Inflammatory macrophage treated with lipopolysaccharide for 1 hour (primary cell): ENCODE measurements at places on chromosomes 2 and 18.

DNA sequence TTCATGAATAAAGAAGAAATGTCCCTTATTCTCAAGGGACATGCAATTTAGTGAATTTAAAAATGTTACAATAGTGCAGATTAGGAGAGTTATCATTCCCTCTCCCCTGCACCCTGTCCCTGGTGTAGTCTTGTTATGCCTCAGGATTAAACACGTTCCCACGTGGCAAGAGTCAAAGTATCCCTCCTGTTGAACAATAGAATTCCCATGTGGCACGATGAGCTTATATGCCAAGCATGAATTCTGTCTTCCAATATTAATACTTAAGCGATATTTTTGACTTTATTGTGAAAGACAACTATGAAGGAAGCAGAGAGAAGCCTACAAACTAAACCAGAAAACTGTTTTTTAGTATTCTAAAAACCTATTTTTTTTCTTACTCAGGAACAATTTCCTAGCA, 36.7 kb upstream of the SPAG16 start:
- DNase-seq = no peak

DNA sequence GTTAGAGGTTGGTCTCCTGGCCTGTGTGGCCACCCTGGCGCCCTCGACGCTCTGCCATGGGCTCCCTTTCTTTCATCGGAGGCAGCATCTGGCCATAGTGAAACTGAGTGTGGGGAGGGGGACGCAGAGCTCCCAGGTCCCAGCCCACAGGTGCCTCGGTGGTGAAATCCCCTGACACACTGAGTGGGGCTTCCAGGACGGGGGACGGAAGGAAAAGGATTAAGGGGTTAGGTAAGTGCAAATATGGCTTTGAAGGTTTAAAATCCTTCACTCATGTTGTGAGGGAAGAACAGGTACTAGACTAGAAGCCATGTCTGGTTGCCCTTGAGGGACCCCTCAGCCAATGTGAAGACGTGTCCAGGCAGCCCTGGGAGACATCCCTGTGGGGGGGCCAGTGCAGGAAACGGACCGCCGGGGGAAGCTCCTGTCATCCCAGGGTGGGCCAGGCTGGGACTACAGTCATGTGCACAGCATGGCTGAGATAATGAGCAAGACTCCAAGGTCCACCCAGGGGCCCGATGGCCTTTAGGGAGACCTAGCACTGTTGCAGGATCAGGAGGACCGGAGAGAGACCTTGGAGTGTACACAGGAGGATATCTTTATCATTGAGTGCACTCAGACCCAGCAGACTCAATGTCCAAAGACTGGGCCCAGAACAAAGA, 36.3 kb downstream of the RTP5 start:
- no peak for DNase-seq

- no peak for DNase-seq
Measured at GRCh38 chr2:496729-497128, 180.5 kb downstream of the TMEM18 start.

GRCh38 chr18:76808561-76808960, 13.8 kb upstream of the ZNF236 start:
- DNase-seq = no peak

DNA sequence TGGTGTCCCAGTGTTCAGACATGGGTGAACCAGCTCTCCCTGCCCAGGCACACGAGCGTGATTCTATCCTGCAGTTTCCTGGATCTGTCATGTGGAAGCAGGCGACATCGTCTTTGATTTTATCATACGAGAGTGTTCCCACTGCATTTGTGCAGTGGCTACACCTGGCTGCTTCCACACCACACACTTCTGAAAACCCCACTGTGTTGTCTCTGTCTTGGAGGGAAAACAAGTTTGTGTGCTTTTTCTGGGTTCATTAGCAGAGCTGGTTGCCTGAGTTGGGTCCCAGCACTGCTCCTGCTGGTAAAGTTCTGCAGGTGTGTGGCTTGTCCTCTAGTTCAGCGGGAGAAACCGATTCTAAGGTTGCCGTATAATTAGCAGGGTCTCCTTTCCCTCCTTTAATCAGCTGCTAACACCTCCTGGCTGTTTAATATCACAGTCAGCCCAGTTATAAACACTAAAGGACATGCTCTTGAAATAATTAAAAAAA, 58.5 kb upstream of the TWIST2 start:
- DNase-seq = no peak

GRCh38 chr2:183666031-183666430, 541.8 kb downstream of the NUP35 start:
- DNase-seq = no peak

GRCh38 chr18:58590839-58591238, 38.1 kb downstream of the ALPK2 start:
- DNase-seq = no peak

- DNase-seq = no peak
Measured at GRCh38 chr2:13480057-13480456, 763.3 kb downstream of the TRIB2 start.

GRCh38 chr18:62617793-62618591, 95.2 kb downstream of the ZCCHC2 start:
- no peak for DNase-seq

DNA sequence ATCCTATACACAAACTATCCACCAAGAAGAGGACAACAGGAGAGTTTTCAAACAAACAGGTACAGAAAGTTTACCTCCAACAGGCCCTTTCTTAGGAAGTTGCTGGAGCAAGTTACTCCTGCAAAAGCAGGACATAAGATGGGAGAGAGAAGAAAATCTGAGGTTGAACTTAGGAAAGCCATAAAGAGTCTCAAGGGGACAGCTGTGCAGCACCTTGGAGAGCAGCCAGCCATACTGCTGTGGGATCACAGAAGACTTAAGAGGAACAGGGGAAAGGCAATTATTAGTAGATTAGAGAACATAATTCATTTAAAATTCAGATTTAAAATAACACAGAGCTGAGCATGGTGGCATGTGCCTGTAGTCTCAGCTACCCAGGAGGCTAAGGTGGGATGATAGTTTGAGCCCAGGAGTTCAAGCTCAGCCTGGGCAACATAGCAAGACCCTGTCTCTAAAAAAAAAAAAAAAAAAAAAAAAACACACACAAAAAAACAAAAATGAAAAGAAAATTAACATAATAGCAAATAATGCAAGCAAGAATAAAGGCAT, 148.1 kb upstream of the SIX3 start:
- DNase-seq = peak; percentile 6

DNA sequence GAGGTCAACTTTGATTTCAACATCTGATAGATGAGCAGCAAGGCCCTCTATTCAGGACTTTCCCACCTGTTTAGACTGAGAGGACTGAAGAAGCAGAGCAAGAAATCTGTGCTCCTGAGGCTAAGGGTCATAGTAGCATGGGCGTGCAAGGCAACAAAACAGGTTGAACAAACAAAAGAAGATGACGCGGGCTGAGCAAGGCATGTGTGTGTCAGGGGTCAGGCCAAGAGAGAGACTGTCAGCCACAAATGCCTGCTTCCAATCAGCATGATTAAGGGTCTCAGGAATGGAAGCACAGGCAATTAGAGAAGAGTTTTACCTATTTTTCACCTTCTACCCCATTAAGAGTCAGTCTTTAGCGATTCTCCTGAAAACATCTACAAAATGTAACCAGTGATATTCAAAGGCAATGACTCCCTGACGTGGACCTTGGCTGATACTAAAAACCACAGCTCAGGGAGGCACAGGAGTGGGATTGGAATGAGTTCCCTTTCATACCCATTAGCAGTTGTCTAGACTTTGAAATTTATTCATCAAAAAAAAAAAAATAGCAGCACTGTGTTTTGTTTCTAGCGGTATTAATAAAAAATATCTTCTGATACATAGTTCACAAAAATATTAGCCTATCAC, 81.9 kb downstream of the DYNAP start:
- DNase-seq = no peak

GRCh38 chr2:53939656-53940055, 31.1 kb downstream of the PSME4 start:
- DNase-seq = no peak

DNA sequence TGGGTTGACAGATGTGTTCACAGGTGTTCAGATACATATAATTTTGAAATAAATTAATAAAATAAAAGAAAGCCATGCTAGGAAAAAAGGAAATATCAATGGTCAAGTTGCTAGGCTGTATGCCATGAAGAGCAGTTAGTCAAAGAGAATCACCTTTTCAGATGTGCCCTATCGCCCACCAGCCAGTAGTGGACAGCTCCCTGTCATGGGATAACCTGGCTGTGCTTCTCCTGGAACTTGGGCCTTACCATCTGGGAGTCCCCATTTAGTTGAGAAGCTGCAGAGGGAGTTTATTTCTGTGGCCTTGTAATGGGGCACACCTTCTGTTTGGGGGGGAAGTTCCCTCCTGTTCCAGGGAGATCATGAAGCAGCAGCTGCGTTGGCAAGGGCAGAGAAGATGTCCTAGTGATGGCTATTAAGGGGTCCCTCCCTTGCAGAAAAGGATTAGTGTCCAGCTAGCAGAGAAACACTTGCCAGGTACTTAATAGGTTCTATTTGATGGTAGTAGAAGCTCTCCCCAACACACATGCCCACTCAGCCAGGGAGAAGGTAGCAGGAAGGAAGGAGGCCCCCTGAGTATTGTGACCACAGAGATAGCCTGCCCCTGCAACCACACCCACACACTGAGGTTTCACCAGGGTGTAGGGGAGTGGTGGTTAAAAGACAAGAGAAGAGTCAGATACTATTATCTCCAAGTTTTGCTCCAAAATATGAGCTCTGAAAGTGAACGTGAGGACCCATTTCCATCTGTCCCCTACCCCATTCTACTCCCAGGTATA, 117.7 kb downstream of the B3GNT2 start:
- DNase-seq = no peak

GRCh38 chr18:24631243-24632025, 171.0 kb downstream of the HRH4 start:
- no peak for DNase-seq

DNA sequence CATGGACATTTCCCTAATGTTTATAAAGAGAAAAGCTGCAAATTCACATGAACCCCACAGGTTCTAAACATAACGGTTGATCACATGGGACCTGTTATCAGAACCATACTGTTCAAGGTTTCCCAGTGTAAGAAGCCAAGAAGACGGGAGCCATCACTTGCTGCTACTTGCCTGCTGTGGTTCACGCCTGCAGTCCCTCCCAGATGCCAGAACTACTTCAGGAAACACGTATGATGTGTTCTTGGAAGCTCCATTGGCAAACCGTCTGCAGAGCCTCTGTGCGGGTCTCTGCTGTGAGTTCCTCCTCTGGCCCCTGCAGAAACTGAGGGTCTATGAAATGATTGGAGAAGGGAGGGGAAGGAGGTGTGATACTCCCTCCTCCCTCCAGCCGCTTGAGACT, 75.2 kb downstream of the CABLES1 start:
- no peak for DNase-seq

DNA sequence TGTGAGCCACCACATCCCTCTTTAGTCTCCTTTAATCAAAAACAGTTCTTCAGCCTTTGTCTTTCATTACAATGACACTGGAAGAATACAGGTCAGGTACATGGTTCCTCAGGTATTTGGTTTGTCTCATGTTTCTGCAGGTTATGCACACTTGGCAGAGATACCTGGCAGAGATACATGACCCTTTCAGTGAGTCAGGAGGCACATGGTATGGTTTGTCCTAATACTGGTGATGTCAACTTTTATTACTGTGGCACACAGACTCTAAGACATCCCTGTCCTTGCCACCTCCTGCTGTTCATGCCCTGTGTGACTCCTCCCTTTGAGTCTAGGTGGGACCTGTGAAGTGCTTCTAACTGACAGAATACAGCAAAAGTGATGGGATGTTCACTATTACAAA, 58.4 kb downstream of the SPIRE1 start:
- DNase-seq = no peak

DNA sequence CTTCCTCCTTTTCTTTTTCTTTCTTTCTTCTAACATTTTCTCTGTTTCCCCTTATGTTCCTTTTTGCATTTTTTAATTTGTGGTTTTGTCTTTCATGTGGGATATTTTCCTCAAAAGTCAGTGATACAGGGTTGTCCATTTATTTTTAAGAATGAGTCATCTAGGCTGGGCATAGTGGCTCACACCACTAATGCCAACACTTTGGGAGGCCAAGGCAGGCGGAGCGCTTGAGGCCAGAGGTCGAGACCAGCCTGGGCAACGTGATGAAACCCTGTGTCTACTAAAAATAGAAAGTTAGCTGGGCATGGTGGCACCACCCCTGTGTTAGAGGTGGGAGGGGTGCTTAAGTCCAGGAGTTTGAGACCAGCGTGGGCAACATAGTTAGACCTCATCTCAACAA, 35.8 kb downstream of the KATNAL2 start:
- no peak for DNase-seq

DNA sequence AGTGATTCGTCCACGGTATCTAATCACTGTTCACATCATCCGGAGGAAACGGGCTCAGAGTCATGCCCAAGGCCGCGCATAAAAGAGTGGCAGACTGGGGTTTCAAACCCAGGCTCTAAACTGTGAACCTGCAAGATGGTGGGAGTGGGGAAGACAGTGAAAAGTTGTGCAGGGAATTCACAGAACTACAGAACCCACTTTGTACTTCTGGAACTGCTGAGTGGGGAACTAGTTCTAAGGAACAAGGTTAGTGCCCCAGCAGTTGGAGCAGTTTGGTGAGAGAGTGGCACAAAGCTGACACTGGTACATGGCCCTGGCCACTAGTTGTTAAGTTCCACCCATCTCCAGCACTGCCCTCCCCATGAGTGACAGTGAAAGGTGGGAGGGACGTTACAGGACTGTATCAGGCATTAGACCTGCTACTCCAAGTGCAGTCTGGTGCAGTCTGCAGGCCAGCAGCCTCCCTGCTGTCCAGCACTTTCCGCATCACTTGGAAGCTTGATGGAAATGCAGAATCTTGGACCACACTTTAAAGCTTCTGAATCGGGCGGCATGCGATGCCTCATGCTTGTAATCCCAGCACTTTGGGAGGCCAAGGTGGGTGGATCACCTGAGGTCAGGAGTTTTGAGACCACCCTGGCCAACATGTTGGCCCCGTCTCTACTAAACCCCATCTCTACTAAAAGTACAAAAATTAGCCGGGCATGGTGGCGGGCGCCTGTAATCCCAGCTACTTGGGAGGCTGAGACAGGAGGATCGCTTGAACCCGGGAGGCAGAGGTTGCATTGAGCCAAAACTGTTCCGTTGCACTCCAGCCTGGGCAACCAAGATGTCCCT, 47.3 kb downstream of the C2orf42 start:
- peak; percentile 48 for DNase-seq

GRCh38 chr2:49298230-49298629, 143.9 kb upstream of the FSHR start:
- no peak for DNase-seq

- DNase-seq = no peak
Measured at GRCh38 chr2:109268916-109269315, 139.9 kb downstream of the SH3RF3 start.

DNA sequence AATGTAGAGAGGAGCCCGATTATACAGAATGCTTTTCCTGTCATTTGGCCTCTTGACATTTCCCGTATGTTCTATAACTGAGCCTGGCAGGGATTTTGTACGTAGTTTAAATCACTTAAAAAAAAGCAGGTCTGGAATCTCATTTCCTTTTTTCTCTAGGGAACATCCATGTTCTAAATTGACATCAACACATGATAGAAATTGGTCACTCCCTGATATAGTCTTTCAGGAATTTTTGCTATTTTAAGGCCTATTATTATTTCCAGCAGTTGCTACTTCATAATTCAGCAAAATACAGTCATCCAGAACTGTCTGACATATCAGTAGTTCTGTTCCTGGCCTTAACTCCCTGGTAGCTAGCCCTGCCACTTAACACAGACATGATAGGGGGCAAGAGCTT, 565.7 kb upstream of the ZEB2 start:
- DNase-seq = no peak

- DNase-seq = no peak
Measured at GRCh38 chr2:236600892-236601291, 31.3 kb downstream of the ACKR3 start.

- DNase-seq = no peak
Measured at GRCh38 chr2:206105038-206105437, 19.1 kb upstream of the INO80D start.

- DNase-seq = no peak
Measured at GRCh38 chr2:19299032-19299431, 59.4 kb downstream of the OSR1 start.
